Central memory CD8-positive, alpha-beta T cell (primary cell): ENCODE measurements at places on chromosomes 1 and 21.

GRCh38 chr1:172820475-172821158 lies 161.7 kb downstream of the FASLG start:
- peak overlapping the region; percentile 88 for H3K27ac ChIP-seq
- no peak for DNase-seq
- peaks cover 31% of the 10 kb centered on the region for H3K4me1 ChIP-seq
- H3K4me3 ChIP-seq, result peak overlapping the region; percentile 2

DNA sequence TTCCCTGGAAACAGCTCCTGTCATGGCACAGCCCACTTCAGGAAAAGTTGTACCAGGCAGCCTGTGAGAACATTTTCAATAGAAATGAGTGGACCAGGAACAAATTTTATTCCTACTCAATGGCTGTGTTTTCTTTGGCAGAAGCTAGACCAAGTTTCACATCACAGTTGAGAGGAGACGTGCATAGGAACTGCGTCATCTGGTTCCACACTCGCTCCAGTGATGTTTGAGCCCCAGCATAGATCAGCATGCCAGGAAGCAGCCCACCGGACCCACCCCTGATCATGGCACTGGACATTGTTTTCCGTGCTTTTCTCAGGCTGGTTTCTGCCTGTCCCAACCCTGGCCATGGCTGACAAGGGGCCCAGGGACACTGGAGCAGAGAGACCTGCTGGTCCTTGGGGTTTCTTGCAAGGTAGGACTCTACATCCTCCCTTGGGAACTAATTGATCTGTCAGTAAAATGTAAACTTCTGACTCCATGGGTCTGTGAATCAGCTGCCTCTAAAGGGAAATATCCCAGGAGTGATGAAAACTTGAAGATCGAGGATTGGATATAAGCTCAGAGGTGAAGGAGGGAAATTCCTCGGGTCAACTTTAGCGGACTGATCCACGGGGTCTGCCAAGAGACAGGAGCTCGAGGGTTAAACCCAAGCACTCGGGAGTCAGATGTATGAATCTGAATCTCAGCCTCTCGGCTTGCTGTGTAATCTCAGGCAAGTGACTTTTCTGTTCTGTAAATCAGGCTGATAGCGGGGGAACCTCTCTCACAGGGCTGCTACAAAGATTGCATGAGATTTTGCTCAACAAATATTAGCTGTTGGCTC lies 35.7 kb downstream of the NEK2 start:
- no peaks in the 10 kb centered on the region for H3K27me3 ChIP-seq
- H3K4me3 ChIP-seq, result no peak overlapping the region
- H3K4me1 ChIP-seq, result peaks cover 15% of the 10 kb centered on the region
- H3K36me3 ChIP-seq, result peaks cover 1% of the 10 kb centered on the region

DNA sequence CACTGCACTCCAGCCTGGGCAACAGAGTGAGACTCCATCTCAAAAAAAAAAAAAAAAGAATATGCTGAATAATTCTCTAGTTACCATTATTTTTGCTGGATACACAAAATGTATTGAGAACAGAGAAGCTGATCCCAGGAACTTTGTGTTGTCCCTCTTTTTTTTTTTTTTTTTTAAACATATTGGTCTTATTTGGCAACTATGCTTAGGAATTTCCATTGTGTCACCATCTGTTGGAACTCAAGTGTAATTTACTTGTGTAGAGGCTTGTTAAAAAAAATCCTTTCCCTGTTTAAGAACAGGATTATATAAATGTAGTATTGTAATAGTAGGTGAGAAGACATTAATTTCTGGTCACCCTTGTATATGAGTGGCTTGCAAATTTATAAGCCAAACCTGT lies 28.6 kb downstream of the CAMSAP2 start:
- H3K4me3 ChIP-seq, result no peak overlapping the region
- no peaks in the 10 kb centered on the region for H3K4me1 ChIP-seq
- H3K27me3 ChIP-seq, result no peaks in the 10 kb centered on the region
- H3K27ac ChIP-seq, result no peak overlapping the region
- DNase-seq, result no peak

DNA sequence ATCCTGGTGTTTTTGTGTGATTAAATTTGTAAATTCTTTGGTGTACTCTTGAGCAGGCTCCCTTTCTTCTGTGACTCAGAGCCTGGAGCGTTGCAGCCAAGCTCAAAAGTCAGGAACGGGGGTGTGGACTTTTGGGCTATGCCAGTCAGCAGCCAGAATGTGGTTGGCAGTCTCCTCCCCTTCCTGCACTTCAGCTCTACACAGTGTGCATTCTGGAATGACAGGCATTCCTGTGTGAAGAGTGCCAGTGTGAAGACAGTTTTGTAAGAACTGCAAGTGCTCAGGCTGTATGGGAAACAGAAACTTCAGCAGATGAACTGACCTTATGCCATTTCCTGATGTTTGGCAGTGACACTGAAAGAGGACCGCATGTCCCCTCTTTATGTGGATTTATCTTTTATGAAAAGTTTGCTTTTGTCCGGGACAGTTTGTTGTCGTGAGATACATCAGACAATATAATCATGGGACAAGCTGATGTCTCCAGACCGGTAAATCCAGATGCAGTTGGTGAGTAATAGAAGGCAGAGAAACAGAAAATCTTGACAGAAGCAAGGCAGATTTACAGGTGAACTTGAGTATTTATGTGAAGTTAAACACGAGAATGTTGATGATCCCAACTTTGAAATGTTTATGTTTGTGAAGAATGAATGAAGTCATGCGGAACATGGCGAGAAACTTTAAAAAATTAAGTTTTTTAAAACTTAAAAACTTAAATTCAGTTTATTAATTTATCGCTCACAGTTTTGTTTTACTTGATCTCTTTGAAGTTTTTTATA lies 67.7 kb upstream of the RCC1 start:
- peaks cover 5% of the 10 kb centered on the region for H3K4me1 ChIP-seq
- H3K27ac ChIP-seq, result peak overlapping the region; percentile 49
- peaks cover 5% of the 10 kb centered on the region for H3K36me3 ChIP-seq
- H3K27me3 ChIP-seq, result no peaks in the 10 kb centered on the region
- DNase-seq, result no peak

GRCh38 chr1:14415396-14415795 lies 183.1 kb upstream of the KAZN start:
- H3K27me3 ChIP-seq, result peaks cover 16% of the 10 kb centered on the region
- no peaks in the 10 kb centered on the region for H3K36me3 ChIP-seq
- H3K27ac ChIP-seq, result no peak overlapping the region
- DNase-seq, result no peak
- H3K4me3 ChIP-seq, result no peak overlapping the region
- H3K4me1 ChIP-seq, result no peaks in the 10 kb centered on the region

DNA sequence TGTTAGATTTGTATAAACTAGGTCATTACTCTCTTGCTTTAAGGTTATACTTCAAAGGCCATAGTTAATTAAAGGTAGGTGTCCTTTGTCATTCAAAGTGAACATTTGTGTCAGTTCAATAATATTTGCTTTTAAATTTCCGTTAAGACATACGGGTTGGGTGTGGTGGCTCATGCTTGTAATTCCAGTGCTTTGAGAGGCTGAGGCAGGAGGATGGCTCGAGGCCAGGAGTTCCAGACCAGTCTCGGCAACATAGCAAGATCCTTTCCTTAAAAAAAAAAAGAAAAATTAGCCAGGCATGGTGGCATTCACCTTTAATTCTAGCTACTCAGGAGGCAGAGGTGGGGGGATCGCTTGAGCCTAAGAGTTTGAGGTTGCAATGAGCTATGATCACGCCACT lies 80.4 kb downstream of the KIF26B start:
- H3K36me3 ChIP-seq, result no peaks in the 10 kb centered on the region
- DNase-seq, result no peak
- H3K4me3 ChIP-seq, result no peak overlapping the region
- H3K27me3 ChIP-seq, result peaks cover 12% of the 10 kb centered on the region

DNA sequence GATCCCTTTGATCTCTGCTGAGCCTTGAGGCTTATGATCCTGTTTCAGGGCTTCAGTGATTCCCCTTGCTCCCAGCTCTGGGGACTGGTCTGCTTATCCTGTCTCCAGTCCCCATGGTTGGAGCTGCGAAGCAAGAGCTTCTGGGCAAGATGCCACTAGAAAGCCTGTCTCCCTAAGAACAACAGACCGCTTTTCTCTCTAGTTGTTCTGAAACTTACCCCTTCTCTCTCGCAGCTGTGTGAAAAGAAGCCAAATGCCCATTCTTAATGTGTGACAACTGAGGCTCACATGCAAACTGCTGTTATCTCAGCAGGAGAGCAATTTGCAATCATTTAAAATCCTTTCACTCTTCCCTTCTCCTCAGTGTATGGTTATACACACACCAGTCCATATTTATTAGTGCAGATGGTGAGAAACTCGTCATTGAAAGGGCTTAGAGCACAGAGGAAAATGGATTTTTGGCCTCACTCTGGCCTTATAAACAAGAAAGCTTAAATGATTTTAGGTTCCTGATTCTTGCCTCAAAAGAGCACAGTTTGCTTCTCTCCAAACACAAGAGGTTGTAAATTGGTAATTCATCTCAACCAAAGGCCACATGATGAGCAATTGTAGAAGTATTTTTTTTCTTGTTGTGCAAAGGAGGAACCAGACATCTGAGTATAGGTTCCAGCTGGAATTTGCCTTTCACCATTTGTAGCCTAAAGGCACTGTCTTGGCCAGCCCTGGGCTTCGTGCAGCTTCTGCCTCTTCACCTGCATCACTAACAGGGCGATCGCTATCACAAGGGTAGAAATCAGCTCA lies 179.2 kb upstream of the LMO4 start:
- no peak overlapping the region for H3K4me3 ChIP-seq
- H3K27me3 ChIP-seq, result peaks cover 64% of the 10 kb centered on the region
- DNase-seq, result no peak
- no peaks in the 10 kb centered on the region for H3K36me3 ChIP-seq
- H3K27ac ChIP-seq, result no peak overlapping the region

GRCh38 chr1:202068596-202068995 lies 54.1 kb upstream of the GPR37L1 start:
- H3K27me3 ChIP-seq, result no peaks in the 10 kb centered on the region
- no peak overlapping the region for H3K4me3 ChIP-seq
- DNase-seq, result no peak
- no peaks in the 10 kb centered on the region for H3K4me1 ChIP-seq
- H3K36me3 ChIP-seq, result peaks cover 2% of the 10 kb centered on the region

GRCh38 chr1:235775246-235775860 lies 91.4 kb downstream of the LYST start:
- H3K4me1 ChIP-seq, result no peaks in the 10 kb centered on the region
- peaks cover 19% of the 10 kb centered on the region for H3K36me3 ChIP-seq
- H3K27ac ChIP-seq, result peak overlapping the region; percentile 54
- no peak overlapping the region for H3K4me3 ChIP-seq
- no peak for DNase-seq
- H3K27me3 ChIP-seq, result no peaks in the 10 kb centered on the region

- H3K27me3 ChIP-seq, result peaks cover 63% of the 10 kb centered on the region
- H3K4me1 ChIP-seq, result peaks cover 9% of the 10 kb centered on the region
- DNase-seq, result no peak
- no peak overlapping the region for H3K4me3 ChIP-seq
- no peaks in the 10 kb centered on the region for H3K36me3 ChIP-seq
- H3K27ac ChIP-seq, result no peak overlapping the region
These were observed 38.7 kb upstream of the CD55 start for GRCh38 chr1:207282496-207283380.

DNA sequence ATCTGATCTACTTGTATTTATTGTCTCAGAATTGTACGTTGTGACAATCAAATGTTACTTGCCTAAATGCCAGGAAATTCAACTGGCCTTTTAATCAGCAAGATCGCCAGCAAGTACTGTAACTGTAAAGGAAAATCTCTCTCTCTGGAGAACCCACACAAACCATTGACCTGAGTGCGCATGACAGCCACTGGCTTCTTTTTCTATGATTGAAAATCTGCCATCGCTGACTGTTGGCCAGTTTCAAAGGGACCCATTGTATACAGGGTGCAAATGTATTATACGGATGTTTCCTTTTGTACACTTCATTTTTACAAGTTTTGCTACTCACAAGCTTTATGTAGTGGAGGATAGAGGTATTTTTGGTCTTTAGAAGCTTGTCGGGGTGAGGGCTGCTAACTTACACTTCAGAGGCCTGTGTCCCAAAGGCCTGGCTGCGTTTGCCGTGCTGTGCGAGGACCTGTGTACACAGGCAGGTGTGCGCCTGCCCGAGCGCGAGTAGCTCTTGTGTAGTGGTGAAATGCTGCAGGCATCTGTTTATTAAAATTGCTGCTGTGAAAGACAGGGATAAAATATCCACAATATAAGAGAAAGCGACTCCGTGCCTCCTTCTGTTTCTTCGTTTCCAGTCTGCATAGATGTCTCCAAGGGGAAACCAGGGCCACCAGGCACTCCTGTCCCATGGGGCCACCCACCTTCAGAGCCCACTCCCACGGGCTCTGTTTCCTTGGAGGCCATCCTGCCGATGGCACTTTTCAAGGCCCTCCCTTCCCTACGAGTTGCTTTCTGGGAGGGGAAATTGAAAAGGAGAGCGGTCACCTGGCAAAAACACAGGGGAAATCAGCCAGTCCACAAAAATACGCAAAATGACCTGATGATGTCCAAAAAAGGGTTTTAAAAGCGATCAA lies 25.3 kb upstream of the TRAPPC10 start:
- no peak overlapping the region for H3K4me3 ChIP-seq
- no peak overlapping the region for H3K27ac ChIP-seq
- H3K27me3 ChIP-seq, result no peaks in the 10 kb centered on the region
- peaks cover 8% of the 10 kb centered on the region for H3K36me3 ChIP-seq

GRCh38 chr1:213931836-213932235 lies 55.9 kb upstream of the PROX1 start:
- no peaks in the 10 kb centered on the region for H3K36me3 ChIP-seq
- H3K27ac ChIP-seq, result no peak overlapping the region
- H3K4me1 ChIP-seq, result no peaks in the 10 kb centered on the region
- peaks cover 12% of the 10 kb centered on the region for H3K27me3 ChIP-seq
